Thymus (tissue), 14 donors: ENCODE measurements at places on chromosomes 6 and 20.

- DNase-seq = peak; percentile 31
These were observed 2.7 kb downstream of the OLIG3 start for GRCh38 chr6:137491478-137491877.

DNA sequence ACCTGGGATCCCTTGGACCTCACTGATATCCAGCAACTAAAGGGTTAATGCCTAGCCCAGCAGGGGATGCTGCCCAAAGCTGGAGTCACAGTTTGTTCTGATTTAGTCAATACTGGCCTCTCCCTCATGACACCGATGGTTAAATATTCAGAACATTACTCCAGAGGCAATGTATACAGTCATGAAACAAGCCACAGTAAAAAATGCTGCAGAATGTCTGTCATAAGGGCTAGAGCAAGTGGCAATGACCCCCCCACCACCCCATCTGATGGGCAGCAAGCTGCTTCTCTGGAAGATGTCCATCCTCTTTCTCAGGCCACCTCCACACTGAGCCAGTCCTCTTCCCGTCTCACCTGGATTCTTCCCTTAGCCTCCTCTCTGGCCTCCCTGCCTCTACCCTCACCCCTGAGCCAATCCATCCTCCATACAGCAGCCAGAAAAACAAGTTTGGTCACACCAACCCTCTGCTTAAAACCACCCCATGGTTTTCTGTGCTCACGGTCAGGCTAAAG lies 99.0 kb upstream of the KCNG1 start:
- DNase-seq = no peak

GRCh38 chr6:142954844-142955243 lies 9.9 kb upstream of the HIVEP2 start:
- no peak for DNase-seq

- DNase-seq = no peak
These were observed 23.6 kb downstream of the XRN2 start for GRCh38 chr20:21326700-21327099.

GRCh38 chr20:10172998-10173655 lies 45.5 kb upstream of the SNAP25 start:
- DNase-seq = no peak
